ENCODE measurements at places on chromosomes 5 and 9.

DNA sequence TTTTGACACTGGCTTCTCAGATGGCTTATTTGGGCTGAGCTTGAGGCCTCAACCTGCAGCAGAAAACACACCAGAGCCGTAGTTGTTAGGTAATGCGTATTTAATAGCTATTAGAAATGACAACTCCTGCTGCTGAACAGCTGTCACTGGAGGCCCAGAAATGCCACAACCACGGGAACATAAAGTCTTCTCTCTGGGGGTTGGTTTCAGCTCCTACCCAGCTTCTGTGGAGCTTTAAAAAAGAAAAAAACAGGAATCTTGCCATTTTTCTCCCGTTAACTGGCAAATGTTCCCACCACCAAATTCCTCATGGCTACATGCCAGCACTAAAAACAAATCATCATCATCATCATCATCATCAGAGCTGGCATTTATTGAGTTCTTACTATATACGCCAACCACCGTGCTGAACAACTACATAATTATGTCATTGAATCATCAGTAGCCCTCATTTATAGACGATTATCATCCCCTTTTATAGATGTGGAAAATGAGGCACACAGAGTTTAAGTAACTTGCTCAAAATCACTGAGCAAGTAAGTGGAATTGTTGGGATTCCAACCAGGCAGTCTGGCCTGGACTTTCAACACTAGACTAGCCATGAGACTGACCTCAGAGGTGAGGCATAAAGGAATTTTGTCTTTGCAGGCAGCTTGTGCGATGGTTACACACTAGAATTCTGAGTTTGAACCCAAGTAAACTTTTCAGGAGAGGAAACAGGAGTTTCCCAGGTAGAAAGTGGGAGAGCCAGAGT, 185.3 kb upstream of the WWC1 start:
- peak; percentile 73 for DNase-seq

GRCh38 chr5:177142778-177143177, 9.2 kb downstream of the NSD1 start:
- no peak for DNase-seq

GRCh38 chr9:137309368-137310188, 7.5 kb upstream of the NRARP start:
- no peak for DNase-seq

DNA sequence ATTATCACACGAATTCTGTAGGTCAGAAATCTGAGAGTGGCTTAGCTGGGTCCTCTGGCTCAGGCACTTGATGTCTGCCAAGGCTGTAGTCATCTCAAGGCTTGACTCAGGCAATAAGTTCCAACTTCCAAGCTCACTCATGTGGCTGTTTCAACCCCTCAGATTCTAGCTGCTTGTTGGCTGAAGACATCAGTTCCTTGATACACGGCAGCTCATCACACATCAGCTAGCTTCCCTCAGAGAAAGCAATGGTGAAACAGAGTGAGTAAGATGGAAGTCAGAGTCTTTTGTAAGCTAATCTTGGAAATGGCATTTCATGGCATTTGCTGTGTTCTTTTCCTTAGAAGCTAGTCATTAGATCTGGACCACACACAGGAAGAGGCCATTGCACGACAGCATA, 204.2 kb upstream of the PTGER4 start:
- no peak for DNase-seq

- DNase-seq = no peak
These were observed 249.1 kb downstream of the DIRAS2 start for GRCh38 chr9:90393365-90394152.

- DNase-seq = no peak
These were observed 38.0 kb downstream of the RIGI start for GRCh38 chr9:32487981-32488380.

DNA sequence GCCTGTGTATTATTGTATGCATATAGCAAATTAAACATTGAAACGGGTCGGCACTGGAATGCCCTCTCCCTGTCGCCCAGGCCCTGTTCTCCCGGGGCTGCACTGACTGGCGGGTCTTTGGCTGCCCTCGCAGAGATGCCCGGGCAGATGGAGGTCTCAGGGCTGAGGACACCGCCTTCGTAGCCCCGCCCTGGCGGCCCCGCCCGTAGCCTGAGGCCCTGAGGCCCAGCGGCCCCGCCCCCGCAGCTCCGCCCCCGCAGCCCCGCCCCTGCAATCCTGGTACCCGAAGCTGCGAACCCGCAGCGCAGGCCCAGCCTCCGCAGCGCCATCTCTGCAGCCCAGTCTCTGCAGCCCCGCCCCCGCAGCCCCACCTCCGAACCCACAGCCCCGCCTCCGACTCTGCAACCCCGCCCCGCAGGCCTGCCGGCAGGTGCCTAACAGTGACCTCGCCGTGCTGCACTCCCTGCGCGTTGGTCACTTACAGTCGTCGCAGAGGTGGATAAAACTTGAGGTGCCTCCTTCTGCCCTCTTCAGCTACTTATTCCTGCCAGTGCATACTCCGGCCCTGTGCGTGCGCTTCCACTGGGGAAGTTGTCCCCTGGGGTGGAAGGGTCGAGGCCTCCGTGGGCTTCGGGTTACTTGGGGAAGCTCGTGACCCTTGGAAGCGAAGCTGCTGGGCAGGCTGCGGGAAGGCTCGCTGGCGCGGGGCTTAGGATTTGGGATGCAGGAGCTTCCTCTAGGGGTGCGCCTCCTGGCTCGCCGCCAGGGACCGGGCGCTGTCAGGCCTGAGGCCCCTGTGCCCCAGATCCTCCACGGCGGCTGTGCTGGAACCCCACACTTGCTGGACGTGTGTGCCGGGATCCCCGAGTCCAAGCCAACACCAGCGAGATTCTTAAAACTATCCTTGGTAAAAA, 72.3 kb downstream of the ICE1 start:
- DNase-seq = peak; percentile 37

GRCh38 chr5:38433160-38433861, 123.1 kb downstream of the LIFR start:
- peak; percentile 63 for DNase-seq

DNA sequence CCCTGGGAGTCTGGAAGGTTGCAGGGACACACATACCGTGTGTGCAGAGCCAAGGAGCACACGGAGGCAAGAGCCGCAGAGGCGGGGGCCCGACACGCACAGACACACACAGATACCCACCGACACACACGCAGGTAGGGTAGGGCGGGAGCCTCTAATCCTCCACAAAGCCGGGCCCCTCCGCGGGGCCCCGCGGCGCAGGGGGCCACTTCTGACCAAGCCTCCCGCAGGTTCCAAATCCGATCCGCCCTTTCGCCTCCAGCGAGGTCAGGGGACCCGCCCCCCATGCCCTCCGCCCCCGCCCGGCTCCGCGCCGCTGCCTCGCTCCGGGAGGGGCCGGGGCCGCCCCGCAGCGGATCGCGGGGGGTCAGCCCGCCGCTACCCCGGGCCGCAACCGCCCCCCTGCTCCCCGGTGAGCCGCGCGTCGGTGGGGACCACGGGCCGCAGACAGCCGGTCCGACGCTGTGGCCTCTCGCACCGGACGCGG, 1.4 kb upstream of the LMX1B start:
- no peak for DNase-seq

- peak; percentile 38 for DNase-seq
These were observed 815 bp downstream of the ANXA6 start for GRCh38 chr5:151156507-151157420.

DNA sequence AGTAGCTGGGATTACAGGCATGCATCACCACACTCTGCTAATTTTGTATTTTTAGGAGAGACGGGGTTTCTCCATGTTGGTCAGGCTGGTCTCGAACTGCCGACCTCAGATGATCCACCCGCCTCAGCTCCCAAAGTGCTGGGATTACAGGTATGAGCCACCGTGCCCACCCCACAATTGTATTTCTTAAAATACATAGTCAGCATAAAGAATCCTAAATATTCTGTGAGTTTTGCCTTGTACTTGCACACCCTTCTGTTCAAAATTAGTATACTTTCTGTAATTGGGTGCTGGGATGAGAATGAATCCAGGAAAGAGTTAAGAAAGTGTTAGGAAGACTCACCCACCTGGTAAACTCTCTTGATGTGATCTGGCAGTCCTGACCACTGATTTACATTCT, 101.3 kb downstream of the CAAP1 start:
- DNase-seq = no peak

GRCh38 chr9:96449523-96449844, 485 bp upstream of the HABP4 start:
- DNase-seq = no peak

DNA sequence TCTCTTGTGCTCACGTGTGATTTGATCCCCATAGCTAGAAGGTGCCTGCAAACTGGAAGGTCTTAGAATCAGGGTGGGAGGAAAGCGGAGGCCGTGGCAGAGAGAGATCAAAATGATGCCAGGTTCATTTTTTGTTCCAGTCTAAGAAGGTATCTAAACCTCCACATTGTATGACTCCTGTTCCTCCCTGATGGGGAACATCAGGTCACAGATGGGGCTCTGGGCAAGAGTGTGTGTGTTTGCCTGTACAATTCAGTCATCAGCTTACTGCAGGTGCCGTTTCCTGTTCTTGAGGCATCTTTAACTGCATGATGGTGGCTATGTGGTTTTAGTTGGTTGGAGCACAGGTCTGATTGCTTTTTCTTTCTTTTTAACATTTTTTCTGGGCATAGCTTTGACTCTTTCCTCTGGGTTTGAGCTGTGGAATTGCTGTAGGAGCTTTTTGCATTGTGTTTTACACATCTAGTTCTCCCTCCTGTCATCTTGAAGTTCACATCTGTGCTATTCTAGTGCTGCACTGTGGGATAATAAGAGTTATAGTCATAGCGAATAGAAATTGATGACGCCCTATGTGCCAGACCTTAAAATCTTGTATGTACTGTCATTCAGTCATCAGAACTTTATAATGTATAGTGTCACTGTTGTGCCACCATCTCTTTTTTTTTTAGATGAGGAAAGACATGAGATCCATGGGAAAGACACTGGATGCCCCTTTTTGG, 30.8 kb downstream of the ARHGAP26 start:
- no peak for DNase-seq

DNA sequence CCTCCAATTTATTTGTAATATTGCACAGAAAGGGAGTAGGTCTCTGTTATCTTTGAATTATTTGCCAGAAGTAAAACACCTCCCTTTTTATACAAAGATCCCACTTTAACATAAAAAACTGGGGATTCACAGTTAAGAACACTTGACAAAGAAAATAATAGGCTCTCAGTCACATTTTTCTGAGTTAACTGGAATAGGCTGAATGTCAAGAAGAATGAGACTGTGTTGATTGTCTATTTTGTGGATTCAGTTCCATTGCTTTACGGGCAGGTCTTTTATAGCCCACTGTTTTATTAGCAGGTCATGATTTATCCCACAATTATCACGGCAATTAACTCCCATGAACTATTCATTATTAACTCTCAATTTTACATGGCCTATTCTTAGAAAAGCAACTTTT, 427.4 kb downstream of the CTNND2 start:
- DNase-seq = no peak

All from urothelium cell line (cell line).